ENCODE measurements at places on chromosomes 12 and 14.

DNA sequence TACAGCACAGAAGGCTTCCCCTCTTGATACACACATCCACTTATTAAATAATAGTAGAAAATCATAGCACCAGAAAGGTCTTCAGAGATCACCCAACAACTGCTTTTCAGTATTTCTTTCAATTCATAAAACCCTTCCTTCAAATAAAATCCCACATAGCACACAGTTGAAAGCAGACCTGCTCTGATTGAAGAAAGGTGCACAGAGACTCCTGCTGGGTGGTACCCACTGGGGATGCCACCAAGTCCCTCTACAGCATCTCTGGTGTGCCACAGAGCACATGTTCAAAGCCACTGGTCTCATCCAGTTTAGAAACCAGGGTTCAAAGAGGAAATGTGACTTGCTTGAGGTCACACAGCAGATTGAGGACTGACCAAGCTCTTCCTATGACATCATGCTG is 427.5 kb downstream of the BCL11B start:
- DNase-seq: no peak

GRCh38 chr14:78075033-78075432 is 95.1 kb upstream of the NRXN3 start:
- DNase-seq: no peak

- no peak for DNase-seq
Observed at GRCh38 chr12:119016715-119017114, 35.4 kb downstream of the SRRM4 start.

GRCh38 chr12:62900686-62901272 is 34.2 kb downstream of the PPM1H start:
- DNase-seq: no peak

GRCh38 chr12:115230606-115231005 is 546.6 kb upstream of the TBX3 start:
- DNase-seq: no peak

DNA sequence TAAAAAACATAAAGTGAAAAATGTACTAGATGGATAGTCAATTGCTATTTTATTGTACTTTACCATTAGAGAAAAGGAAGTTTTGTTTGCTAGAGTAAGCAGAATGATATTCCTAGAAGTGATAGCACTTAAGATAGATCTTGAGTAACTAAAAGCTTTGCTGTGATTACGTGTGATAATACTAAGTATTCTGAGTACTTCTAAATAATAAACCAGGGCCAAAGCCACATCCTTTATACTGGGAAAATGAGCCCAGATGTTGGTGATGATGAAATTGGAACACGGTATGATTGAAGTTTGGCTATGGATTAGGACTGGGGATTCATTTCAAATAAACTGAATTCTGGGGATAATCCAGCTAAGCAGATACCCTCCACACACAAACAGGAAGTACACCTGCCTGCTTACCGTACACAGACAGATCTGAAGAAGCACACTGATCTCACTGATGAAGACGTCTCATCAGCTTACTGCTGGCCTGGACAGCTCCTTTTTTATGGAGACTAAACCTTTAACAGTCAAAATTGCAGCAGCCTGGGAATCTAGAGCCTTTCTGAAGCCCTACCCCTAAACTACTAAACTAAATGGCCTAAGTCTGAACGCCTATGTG is 199.8 kb downstream of the LRFN5 start:
- no peak for DNase-seq

- no peak for DNase-seq
Observed at GRCh38 chr12:103884316-103884715, 43.3 kb upstream of the NT5DC3 start.

DNA sequence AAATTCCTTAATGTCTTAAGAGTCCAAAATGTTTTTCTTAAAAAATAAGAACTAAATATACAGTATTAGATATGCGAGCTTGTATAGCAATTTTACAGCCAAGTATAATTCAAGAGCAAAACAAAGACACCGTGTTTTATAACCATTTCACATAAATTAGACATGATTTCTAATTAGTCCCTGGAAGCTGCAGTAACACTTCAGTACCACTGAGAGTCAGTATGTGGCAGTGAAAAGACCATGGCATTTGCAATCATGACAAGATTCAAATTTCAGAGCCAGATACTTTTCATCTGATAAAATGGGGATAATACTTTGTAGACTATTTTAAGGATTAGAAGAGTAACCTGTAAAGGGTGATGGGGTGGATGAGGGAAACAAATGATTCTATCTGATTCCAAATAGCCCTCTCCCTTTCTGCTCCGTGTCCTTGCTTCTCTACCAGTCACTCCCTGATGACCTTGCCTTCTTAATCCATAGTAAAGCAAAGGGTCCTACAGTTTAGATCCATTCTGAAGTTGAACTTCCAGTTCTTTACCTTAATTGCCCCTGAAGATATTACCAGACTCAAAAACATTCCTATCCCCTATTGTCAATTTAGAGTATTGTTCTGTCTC is 145.4 kb upstream of the ABCD2 start:
- peak; percentile 10 for DNase-seq

- no peak for DNase-seq
Observed at GRCh38 chr12:55724226-55724939, 4.2 kb downstream of the RDH5 start.

DNA sequence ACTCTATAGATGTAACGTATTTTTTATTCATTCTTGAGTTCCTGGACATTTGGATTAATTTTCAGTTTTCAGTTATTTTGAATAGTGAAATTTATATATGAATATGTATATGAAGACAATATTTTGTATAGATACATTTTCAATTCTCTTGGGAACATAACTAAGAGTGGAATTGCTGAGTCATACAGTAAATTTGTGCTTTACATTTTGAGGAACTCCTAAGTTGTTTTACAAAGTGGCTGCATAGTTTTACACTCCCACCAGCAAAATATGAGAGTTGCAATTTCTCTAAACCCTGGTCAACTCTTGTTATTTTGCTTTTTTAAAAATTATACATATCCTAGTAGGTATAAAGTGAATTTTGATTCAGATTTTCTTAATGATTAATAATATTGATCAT is 1838.6 kb upstream of the SEL1L start:
- DNase-seq: no peak

All from kidney epithelial cell (primary cell).